BJ (cell line): ENCODE measurements at places on chromosomes 2 and 18. TPM values are rescaled to one million over a fixed set of nuclear protein-coding genes. Genes with fewer than 3 reads are reported as not detected.

Gene ACMSD
- polyA plus RNA-seq, result not detected in 2 replicates

DNA sequence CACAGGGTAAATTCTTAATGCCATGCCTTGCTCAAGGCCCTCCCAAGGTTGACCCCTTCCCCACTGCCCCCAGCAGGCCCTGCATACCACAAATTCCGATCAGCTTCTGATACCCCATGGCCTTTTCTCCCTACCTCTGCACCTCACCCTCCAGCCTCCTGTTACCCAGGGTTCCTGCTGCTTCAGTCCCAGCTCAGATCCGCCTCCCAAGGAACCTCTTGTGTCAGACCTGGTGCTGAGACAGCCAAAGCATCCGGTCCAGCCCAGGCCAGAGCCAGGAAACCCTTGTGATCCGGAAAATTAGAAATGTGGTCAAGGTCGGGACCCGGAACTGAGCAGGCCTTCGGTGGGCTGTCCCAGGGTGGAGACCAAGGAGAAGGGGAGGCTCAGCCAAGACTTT lies 231.3 kb downstream of the BCL2 start:
- no peak for DNase-seq

GRCh38 chr2:168884975-168885374 lies 5.3 kb downstream of the SPC25 start:
- DNase-seq, result no peak

DNA sequence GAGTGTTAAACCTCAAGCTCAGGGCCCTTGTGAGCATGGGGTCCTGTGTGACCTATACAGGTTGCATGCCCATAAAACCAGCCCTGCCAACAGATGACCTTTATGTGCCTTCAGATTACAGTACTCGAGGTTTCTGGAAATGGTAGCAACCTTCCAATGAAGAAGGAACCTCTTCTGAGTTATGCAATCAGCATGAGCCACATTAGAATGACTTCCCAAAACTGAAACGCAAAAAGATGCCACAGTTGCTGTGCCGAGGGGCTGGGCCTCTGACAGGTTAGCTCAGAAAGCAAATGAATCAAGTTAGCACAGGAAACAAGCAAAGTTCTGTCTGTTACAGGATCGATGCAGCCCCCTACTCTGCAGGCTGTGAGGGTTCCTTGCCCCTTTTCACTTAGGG lies 37.7 kb downstream of the TGFA start:
- DNase-seq, result no peak

- no peak for DNase-seq
Observed at GRCh38 chr18:69647702-69648101, 247.0 kb downstream of the DOK6 start.

Gene RTP5
- polyA plus RNA-seq, result not detected in 2 replicates

DNA sequence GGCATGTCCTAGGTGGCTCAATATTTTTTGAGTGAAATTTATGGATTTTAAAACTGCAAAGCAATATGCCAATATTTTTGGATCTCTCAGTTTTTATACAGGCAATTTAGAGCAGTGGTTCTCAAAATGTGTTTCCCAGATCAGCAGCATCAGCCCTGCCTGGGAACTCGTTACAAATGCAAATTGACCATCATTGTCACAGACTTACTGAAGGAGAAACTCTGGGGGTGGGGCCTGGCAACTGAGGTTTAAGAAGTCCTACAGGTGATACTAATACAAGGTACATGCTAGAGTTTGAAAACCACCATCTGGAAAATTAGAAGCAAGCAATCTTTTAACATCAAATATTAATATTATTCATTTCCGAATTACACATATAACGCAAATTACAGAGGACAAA lies 215.6 kb upstream of the PID1 start:
- no peak for DNase-seq

DNA sequence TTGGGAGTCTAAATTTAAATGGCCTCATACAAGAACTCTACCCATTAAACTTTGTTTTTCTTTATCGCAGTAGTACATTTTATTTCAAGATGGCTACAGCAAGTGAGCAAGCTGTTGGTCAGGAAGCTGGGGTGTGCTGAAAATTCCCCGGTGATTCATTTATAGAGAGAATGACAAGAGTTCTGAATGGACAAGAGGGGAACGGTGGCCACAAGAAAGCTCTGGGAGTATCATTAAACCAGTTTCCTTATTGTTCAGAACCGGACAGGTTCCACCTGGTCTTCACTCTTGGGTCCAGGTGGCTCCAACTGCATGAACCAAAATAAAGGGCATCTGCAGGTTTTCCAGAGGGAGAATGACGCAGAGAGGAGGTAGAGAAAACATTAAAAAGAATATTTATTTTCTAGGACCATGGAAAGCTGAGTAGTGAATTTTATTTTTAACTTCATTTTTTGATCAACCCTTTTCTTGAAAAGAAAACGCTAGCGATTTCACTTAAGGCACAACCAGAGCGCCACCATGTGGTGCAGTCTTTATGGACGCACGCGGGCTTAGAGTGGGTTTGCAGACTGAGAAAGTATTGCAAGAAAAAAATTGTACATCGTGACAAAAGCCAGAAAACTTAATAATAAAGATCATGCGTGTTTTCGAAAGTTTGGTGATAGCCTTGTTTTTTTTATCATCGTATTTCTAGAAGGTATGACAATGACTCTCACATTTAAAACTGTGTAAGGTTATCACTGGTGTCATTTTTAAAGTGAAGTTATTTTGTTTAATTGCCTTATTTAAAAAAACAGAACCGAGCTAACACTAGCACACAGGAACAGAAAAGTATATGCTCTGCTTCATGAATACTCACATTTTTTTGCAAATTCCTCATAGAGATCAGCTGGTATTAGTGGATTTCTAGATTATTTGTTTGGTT lies 97.9 kb upstream of the NOL4 start:
- no peak for DNase-seq

DNA sequence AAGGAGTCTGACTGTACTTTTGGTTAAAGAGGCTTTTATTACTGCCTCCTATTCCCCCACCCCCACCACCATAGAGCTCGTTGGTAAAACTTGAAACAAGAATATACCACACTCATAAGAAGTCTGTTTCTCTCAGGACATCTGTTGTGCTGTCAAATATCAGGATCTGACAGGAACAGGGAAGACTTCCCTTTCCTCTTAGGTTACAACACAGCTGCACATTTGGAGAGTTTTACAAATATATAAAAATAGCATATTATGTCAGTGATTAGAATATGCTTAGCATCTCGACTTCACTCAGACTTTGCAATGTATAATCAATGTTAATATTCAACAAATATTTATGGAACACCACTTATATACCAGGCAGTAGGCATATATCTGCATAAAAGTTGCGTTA lies 439.6 kb upstream of the REG3G start:
- no peak for DNase-seq

DNA sequence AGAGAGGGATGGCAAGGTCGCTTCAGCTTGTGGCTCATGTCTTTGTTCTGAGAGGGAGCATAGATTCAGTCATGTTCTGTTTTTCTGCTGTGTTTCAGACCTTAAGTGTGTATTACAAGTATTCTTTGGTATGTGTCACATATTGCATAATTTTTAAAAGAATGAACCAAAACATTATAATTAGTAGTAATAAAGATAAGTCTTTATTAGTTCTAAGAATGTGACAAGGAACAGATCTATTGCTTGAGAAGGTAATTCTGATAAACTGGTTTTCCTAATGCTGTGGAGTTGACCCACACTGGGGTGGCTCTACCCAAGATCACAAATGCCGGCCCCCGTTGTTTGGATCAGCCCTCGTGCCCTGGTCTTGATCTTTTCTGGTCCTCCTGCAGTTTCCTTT lies 124.3 kb upstream of the FOSL2 start:
- DNase-seq, result no peak

Gene TNFAIP6
- 2.1 and 4.5 TPM in 2 replicates for polyA plus RNA-seq

GRCh38 chr2:30869988-30870387 lies 62.7 kb upstream of the CAPN13 start:
- DNase-seq, result no peak

Gene GRP
- polyA plus RNA-seq, result 0.16 and 0.21 TPM in 2 replicates

GRCh38 chr18:2547477-2548087 lies 23.7 kb downstream of the METTL4 start:
- no peak for DNase-seq

Gene CROCC2
- polyA plus RNA-seq, result not detected in 2 replicates

Gene MYO1B
- polyA plus RNA-seq, result 87.2 and 122 TPM in 2 replicates

Gene YES1
- polyA plus RNA-seq, result 11.3 and 15.8 TPM in 2 replicates

DNA sequence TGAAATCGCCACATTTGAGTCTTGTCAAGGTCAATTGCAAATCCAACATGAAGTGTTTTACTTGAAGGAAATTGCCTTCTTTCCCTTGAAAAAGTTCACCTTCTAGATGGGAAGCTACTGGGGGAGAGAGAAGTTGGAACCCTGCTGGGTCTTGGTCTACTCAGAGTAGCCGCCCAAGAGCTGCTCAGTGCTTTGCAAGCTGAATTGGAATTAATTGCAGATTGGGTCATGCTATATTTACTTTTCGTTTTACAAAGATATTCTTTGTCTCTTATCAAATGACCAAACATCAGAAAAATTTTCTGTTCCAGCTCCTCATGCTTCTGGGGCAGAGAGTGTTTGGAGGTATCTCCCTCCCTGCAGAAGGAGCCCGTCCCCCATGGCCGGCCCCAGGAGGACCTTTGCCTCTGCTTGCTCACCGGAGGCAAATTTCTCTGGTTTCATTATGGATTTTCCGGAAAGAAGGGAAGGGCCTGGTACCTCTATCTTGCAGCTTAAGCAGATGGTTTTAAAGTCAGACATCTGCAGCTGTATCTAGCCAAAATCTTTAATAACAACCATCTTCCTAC lies 289.7 kb downstream of the MYT1L start:
- no peak for DNase-seq

Gene TCF23
- not detected in 2 replicates for polyA plus RNA-seq

- DNase-seq, result no peak
Observed at GRCh38 chr2:109594246-109594885, 19.4 kb downstream of the SEPTIN10 start.

GRCh38 chr2:229243890-229244560 lies 27.1 kb downstream of the PID1 start:
- no peak for DNase-seq

DNA sequence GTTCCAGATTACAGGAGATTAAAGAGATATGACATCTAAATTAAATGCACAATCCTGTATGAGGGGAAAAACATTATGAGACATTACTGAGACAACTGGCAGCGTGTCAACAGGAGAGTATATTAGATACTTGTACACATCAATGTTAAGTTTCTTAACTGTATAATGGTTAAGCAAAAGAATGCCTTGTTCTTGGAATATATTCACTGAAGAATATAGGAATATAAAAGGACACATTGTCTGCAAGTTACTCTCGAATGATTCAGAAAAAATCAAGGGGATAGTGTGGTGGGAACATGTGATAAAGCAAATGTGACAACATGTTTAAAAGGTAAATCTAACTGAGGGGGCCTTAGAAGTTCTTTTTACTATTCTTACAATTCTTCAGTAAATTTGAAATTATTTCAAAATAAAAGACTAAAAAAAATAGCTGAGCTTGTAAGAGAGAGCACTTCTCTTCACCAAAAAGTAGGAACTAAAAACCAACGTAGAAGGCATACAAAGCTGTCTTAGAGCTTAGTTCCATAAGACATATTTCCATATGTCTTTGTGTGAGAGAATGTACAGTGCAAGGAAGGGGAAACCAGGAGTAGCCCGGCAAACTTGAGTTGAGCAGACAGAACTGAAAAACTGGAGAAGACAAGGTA lies 7.5 kb downstream of the WDPCP start:
- DNase-seq, result no peak

Gene MARCHF4
- polyA plus RNA-seq, result 9.7 and 10.0 TPM in 2 replicates

DNA sequence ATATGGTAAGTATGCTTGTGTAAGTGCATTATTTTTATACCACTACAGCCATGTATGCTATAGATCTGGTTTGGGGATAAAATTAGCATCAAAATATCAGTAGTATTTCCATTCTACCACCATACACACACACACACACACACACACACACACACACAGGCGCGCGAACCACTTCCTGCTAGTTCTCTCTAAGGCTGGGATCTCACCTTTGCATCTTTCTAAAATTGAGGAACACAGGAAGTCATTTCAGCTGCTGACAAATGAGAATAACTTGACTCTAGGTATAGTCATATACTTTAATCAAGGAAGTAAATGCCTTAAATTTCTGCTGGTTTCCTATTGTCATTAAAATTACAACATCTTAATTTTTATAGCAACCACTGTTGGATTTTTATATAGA lies 72.5 kb downstream of the RBM43 start:
- no peak for DNase-seq

DNA sequence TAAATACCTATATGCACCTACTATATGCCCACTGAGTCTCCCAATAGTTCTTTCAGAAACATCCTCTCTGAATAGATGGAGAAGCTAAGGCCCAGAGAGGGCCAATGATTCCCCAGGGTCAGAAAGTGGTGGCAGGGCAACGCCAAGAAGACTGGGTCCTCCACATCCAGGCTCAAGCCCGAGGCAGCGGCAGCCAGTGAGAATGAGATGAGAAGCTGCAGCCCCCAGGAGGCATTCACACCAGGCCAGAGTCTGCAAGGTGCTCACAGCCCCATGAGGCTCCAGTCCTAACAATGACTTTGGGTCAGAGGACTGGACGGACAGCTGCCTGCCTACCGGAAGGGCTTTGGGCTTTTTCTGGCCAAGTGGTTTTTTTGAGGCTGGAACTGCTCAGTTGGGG lies 3.5 kb downstream of the TEX261 start:
- no peak for DNase-seq

Gene KCNF1
- polyA plus RNA-seq, result not detected in 2 replicates

Gene AQP12A
- not detected in 2 replicates for polyA plus RNA-seq

DNA sequence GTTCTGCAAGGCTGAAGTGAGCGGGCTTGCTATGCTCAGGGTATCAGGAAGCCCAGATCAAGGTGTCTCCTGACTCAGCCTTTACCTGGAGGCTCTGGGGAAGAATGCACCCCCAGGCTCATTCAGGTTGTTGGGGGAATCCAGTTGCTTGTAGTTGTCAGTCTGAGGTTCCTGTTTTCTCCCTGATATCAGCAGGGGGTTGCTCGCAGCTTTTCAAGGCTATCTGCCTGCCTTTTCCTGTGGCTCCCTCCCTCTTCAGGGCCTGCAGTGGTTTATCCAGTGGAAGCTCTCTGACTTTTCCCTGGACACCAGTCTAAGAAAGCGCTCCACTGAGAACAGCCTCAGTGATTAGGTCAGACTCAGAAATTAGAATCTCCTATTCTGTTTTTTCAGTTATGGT lies 116.6 kb downstream of the PTPRM start:
- DNase-seq, result no peak

GRCh38 chr2:188078534-188078933 lies 213.1 kb upstream of the GULP1 start:
- no peak for DNase-seq

- no peak for DNase-seq
Observed at GRCh38 chr18:37741032-37741623, 175.5 kb upstream of the CELF4 start.

DNA sequence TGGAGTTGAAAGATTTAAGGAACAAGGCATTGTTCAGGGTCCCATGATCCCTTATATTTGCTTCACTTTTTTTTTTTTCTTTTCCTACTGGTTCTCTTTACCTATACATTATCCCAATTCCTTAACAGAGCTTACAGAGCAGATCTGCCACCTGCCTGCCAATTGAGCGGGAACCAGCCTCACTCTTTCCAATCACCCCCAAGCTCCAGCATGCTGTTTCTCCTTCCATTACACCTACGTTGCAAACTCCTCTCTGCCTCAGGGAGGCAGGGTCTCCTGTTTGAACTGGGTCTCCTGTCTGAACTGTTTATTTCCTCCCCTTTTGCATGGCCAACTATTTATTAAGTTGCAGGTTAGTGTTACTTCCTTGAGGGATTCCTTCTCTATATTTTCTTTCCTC lies 77.2 kb upstream of the SLC38A11 start:
- DNase-seq, result no peak

GRCh38 chr2:47654790-47655562 lies 128.0 kb upstream of the MSH6 start:
- DNase-seq, result no peak

Gene FAM124B
- polyA plus RNA-seq, result 0.04 TPM in 1 of 2 replicates, not detected in the other
